ENCODE measurements at places on chromosomes 3 and 15.
A peak's percentile ranks its signal among the peaks of the same experiment; 100 is the strongest.

DNA sequence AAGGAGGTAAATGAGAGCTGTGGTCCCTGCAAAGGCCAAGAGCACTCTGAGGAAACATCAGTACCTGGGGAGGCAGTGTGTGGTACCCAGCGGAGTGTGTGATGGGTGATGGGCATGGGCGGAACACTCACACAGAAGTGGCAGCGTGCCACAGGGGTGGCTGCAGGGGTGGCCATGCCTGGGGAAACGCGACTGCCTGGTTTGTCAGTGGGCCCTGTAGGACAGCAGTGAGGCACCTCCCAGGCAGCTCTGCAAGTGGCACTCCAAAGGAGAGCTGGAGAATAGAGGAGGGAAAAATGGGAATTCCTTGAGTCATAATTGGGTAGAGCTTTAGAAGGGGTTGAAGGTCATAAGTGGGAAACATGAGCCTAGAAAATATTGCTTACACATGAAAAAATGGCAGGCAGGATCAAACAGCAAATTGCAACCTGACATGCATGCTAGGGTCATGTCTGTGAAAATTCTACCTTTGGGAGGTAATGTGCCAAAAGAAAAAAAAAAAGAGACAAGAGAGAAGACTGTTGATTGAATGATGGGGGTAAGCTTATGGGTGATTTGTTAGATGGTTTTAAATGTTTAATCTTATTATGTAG lies 138.4 kb downstream of the RPLP1 start:
- DNase-seq: no peak

GRCh38 chr3:125144653-125145314 lies 67.8 kb downstream of the SLC12A8 start:
- no peak for DNase-seq

GRCh38 chr3:47318916-47319315 lies 36.2 kb downstream of the KLHL18 start:
- DNase-seq: no peak

DNA sequence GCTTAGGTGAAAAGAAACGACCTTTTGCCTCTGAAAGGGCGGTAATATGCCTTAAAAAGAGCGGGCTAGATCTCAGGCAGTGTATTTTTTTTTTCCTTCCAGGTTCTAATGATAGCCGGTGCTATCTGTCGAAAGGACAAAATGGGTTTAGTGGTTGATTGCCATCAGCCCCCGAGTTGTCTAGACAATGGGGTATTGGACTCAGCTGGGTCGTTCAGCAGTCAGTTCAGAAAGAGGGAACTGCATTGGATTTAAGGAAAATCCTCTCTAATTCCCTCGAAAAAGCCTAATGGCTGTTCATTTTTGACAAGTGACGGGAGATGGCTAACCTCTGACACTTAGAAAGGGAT lies 728 bp downstream of the EIF2B5 start:
- DNase-seq: no peak

- DNase-seq: no peak
These were observed 122.2 kb downstream of the MEIS2 start for GRCh38 chr15:36978126-36978525.

DNA sequence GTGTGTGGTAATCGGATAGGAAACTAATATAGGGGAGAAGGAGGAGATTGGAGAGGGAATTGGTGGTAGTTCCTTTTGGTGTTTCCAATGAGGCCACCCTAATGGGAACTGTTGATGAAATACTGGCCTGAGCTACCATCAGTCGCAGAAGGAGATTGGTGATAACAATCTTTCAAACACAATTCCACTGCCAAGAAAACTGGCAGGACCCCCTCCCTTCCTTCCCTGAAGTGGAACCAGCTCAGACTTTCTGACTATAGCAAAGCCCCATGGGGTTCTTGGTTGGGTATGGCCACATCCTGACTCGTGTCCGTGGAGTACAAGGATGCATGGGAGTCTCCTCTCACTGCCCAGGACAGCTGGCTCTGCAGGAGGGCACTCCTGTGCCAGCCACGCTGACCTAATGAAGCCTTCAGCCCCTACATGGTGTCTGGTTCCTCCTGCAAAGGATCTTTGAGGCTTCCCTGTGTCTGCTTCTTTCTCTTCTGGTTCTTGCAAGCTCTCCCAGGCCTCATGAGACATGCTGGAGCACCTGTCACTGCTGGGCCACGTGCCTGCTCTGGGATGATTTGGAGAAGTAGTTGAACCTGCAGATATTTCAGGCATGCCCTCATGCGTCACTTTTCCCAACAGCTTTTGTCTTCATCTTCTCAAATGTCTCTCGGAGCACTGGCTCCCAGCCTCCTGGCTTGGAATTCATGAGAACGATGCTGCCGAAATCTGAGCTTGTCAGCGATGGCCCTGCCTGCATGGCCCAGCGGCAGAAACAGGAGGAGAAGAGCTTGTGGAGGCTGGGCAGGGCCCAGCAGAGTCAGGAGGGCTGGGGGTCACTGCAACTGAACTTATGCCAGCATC lies 90.0 kb upstream of the ADPGK start:
- DNase-seq: peak; percentile 6

- no peak for DNase-seq
These were observed 7.5 kb upstream of the PHLDB2 start for GRCh38 chr3:111851511-111851954.

DNA sequence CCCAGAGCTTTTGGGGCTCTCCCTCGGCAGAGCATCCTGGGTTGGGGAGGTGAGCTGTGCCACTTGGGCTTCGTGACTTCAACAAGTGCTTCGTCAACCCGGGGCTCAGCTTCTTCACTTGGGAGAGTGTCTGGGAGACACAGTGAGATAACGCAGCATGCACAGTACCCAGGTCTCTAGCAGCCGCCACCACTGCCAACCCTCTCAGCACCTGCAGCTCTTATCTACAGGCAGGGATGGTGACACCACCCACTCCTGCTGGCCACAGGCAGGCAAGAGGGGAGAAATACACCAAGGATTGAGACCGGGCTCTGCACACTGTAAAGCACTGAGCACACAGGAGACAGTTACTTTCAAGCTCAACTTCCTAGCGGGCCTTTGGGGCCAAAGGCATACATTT lies 11.6 kb downstream of the TKT start:
- no peak for DNase-seq

GRCh38 chr3:120772081-120772480 lies 29.5 kb downstream of the GTF2E1 start:
- DNase-seq: no peak
